ENCODE measurements at places on chromosomes 13 and 19.

- DNase-seq: no peak
Measured at GRCh38 chr13:81394640-81395039, 1053.7 kb upstream of the SPRY2 start.

- DNase-seq: no peak
Measured at GRCh38 chr19:14383661-14384555, 2.7 kb downstream of the ADGRE5 start.

- DNase-seq: no peak
Measured at GRCh38 chr19:35730326-35730725, 11.9 kb downstream of the IGFLR1 start.

DNA sequence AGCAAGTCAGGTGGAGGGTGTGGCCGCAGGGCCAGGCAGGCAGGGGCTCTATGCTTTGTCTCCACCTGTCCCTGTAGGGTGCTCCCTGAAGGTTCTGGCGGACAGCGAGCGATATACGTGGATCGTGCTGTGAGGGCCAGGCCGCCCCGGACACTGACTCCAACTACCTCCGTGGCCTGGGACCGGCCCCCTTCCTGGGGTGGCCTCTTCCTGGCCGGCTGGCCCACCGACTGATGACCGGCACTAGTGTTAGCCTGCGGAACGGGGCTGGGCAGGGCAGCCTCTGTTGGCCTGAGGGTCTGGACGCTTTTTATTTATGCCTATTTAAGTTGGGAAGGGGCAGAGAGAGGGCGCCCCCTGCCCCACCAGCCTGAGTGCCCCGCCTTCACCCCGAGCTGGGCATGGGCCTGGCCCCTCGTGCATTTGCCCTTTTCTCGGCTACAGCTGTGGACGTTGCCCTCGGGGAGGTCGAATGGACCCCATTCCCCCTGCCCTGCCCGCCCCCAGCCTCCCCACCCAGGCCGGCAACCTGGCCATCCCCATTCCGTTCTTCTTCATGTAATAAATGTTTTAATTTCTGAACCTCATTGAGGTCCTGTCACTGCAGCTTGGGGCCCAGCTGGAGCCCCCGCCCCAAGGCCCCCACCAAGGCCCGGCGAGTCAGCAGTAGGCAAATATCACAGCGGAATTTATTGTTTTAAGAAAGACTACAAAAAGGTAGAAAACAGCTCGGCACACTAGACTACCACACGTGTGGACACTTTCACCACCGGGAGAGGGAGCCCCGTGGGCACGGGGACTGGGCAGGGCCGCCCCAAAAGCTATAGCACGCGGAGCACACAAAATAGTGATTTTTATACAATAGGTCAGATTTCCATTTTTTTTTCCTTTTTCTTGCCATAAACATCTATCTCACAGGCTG, 8.8 kb downstream of the DCAF15 start:
- DNase-seq: no peak

GRCh38 chr19:8445488-8446001, 770 bp downstream of the HNRNPM start:
- DNase-seq: peak; percentile 56

DNA sequence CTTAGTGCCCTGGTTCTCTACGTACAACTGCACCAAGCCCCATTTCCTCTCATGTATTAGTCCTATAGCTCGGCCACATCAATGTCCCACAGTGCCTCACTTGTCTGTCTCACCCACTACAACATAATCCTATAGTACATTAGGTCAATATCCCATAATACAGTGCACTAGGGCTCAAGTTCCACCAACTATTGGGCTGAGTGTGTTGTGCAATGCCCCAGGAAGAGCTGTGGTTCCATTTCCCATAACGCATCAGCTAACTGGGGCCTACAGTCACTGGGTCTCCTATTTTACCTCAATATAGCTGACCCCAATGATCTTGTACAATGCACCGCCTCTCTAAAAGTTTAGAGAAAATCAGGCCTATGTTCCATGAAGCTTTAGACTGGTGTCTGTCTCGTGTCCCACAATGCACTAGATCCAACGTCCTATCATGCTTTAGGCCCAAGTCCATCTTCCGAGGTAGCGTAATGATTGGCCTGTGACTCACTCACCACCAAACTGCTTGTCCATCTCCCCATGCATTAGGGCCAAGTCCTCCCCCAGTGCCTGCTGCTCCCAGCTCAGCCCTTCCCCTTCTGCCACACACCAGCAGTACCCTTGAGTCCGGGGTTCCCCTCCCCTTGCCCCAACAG, 21.8 kb downstream of the TSKS start:
- no peak for DNase-seq

- DNase-seq: peak; percentile 78
Measured at GRCh38 chr19:36489920-36490415, 607 bp upstream of the ZNF566 start.

DNA sequence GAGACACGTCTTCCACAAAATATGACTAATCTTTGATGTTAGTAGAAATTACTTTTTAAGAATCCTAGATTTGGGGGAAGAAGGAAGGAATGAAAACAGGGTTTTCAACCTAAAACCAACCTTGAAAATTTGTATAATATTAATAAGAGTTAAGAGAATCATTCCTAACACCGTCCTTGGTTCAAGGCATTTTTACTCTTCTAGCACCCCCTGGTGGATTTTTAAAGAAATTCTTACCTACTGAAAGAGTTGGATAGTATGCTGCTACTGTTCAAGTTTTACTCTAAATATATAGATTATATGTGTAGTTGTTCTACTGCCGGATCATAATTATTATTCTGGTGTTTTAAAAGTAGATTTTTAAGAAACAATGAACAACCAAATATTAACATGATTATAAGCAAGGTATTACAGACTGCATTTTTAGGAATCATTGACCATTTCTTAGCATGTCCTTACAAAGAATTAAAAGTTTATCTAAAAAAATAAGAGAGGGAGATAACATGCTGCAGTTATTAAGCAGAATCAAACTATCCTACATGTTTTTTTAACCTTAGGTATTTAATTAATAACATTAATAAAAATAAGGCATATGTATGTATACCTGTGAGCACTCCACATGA, 7.4 kb upstream of the SLITRK6 start:
- DNase-seq: no peak
